HFF-Myc (cell line): ENCODE measurements at places on chromosomes 2 and 18.

DNA sequence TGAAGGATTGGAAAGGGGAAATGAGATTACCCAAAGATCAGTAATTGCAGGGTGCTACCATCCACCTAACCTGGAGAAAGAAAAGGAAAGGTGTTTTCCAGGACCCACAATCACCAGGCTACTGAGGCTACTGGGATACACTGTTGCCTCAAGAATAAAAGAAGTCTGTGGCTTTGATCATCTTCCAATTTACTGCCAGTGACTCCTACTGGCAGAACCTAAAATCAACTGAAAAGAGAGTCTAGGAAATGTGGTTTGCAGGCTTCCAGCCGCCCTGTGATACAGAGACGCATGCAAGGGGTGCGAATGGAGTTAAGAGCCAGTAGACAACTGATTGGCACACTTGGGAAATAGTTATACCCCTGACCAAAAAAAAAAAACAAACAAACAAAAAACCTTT, 16.6 kb upstream of the TTL start:
- DNase-seq, result no peak

- DNase-seq, result no peak
Observed at GRCh38 chr2:7014174-7014640, 97.0 kb downstream of the RNF144A start.

GRCh38 chr2:120312076-120312475, 33.9 kb upstream of the INHBB start:
- no peak for DNase-seq

GRCh38 chr2:218065239-218066006, 3.6 kb upstream of the RUFY4 start:
- DNase-seq, result no peak

DNA sequence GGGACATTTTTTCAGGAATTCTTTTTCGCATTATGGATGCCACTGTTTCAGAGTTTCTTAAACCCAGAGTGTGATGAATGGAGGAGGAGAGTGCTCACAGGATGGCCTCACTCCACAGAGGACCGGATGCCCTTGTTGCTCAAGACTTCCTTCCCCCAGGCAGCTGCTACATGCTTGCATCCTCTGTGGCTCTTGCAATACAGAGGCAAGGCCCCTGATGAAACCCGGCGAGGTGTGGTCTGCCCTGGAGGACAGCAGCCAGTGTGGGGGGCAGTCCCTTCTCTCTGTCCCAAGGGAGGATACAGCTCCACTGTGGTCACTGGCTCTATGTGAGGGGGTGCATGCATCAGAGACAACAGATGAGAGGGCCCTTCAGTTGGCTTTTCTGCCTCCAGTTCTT, 109.6 kb downstream of the SH3RF3 start:
- no peak for DNase-seq

GRCh38 chr18:48929941-48930713, 20.6 kb downstream of the SMAD7 start:
- DNase-seq, result no peak

DNA sequence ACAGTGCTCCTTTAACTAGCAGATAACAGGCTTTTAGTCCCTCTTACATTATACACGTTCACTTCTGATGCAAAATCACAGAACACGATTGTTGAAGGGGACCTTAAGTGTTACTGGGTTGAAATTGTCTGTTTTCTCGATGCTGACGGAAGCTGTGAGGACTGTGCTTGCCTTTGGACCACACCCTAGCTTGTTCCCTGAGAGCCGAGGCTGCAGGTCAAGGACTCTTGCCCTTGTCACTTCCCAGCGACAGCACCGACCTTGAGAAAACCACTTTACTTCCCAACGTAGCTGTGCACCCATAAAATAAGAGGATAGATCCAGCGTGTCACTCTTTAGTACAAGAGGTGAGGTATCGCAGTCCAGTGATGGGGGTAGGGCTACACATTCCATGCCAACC, 701.0 kb downstream of the DCDC2C start:
- no peak for DNase-seq

GRCh38 chr18:11199477-11199876, 50.1 kb upstream of the PIEZO2 start:
- no peak for DNase-seq

GRCh38 chr2:611519-611918, 65.7 kb downstream of the TMEM18 start:
- DNase-seq, result no peak

DNA sequence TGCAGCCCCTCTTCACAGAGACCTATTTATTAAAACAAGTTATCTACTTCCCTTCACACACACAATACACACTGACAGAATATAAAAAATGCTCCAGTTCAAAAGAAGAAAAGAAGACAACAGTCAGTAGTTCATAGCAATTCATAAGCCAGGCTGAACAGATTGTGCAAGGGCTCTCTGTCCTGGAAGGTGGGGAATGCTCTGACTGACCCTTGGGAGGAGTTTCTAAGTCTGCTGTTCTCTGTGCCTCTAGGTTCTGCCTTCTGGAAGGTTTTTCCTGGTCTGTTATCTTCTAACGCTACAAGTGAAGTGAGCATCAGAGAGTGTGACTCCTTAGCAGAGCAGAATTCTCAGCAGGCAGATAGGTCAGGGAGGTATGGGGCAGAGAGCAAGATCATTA, 35.7 kb downstream of the SP3 start:
- DNase-seq, result no peak

- no peak for DNase-seq
Observed at GRCh38 chr2:102111823-102112222, 30.7 kb upstream of the IL1R1 start.
